Stimulated activated CD4-positive, alpha-beta T cell treated with anti-CD3 and anti-CD28 coated beads, Interleukin-4, amount 100 ng/mL, for 4 hours (primary cell): ENCODE measurements at places on chromosomes 6 and 20.
A peak's percentile ranks its signal among the peaks of the same experiment; 100 is the strongest.

DNA sequence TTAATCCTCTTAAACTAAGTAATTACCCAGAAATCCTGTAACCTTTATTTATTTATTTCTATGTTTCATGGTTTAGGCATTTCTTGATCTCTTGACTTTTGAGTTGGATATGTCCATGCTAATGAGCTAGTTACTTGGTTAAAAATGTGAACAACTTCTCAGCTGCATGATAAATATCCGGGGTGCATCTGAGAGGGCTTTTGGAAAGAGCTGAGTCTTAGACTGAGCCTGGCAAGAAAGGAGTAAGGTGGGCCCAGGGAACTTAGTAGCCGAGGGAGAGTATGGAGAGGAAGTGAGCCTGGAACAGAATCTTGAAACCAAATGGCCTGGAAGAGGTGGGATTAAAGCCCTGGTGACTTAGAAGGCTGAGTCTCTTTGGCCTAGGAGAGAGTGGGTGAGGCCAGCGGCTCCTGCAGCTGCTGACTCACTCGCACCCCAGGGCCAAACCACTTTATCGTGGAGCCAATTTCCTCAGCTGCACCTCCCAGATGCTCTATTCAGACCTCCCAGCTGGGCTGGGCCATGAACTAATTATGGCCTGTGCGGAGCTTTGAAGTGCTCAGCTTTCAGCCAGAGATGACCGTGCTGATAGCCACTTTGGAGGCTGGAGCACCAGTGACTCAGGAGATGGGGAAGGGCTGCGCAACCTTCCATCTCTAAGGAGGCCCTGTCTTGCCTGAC, 19.1 kb downstream of the TGM3 start:
- DNase-seq: no peak

GRCh38 chr6:25481267-25481666, 170.7 kb upstream of the SCGN start:
- no peak for DNase-seq

GRCh38 chr6:163946437-163946836, 531.9 kb downstream of the QKI start:
- no peak for DNase-seq

DNA sequence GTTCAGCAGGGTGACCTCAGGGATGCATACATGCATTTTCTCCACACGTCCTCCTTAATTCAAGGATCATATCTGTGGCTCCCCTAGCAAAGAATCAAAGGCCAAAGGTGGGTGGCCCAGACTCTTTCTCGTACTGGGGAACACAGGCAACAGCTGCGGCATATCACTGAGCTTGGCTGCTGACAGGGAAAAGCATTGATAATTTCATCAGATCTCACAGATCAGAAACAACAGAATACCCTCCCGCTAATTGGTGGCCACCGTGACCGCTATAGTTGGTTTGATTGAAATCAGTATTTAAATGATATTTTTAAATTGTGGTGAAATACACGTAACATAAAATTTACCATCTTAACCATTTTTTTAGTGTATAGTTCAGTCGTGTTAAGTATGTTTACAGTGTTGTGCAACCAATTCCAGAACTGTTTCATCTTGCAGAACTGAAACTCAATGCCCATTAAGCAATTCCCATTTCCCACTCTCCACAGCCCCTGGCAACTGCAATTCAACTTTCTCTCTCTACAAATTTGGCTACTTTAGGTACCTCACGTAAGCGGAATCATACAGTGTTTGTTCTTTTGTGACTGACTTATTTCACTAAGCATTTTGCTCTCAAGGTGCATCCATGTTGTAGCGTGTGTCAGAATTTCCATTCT, 74.7 kb upstream of the TMEM170B start:
- DNase-seq: no peak

- peak; percentile 15 for DNase-seq
These were observed 477 bp upstream of the ITPA start for GRCh38 chr20:3208786-3209256.

DNA sequence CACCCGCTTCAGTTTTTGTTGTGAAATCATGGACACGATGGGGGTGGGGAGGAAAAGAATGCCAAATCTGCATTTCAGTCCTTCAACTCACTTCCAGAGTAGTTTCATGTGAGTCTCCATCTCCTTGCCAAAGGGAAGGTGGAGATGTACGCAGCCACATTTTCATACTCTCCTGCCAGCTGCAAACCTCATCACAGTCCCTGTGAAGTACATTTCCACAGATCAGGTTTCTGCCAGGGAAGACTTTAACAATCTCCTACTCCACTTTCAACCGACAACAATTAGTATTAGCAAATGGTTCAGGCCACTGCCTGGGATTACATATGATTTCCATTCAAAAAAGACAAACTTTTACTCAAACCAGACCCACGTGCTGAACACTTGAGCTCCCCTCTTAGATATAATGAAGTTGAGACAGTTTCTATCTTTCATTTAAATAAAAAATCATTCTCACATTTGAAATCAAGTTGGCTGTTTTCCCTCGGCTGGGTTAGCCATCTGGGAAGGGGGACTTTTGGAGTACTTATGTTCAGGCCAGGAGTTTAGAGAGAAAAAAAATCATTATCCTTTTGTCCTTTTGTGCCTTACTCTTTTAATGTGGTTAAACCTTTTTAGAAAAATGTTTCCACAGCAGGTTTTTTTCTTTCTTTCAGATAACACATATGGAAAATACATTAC, 51.0 kb upstream of the CEP162 start:
- DNase-seq: no peak

DNA sequence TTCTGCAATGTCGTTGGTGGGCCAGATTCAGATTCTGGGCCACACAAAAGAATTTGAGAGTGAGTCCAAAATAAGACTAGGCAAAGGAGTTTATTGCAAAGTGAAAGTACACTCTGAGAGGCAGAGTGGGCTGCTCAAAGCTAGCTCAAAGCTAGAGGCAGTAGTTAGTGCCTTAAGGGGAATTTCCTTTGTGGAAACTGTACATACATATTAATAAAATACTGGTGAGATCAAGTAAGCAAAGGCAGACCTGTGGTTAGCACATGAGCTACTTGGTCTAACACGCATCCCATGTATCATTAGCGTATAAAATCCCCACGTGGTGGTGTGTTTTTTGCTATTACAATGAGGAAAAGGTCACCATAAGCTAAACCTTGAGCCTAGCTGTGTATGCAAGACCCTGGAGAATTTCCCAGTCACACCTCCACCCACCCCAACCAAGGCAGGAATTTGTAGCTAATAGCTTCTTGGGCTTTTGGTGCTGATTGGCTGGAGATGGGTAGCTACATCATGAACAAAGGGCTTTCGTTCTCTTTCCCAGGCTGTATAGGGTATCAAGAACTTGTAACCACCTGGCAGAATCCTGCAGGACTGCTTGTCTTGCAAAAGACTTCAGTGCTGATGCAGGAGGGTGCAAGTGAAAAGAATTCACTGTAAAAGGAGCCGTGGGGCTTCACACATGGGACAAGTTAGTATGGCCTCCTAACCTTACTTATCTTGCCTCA, 14.7 kb upstream of the TRIM26 start:
- DNase-seq: no peak

GRCh38 chr6:158253248-158253647, 59.0 kb upstream of the TULP4 start:
- no peak for DNase-seq

GRCh38 chr20:36645353-36645752, 643 bp downstream of the SLA2 start:
- no peak for DNase-seq

- DNase-seq: no peak
These were observed 92.4 kb downstream of the PSMG4 start for GRCh38 chr6:3351105-3351676.

GRCh38 chr20:50930139-50930975, 880 bp downstream of the ADNP start:
- no peak for DNase-seq

- no peak for DNase-seq
These were observed 584 bp downstream of the PTK7 start for GRCh38 chr6:43076464-43077332.
